ENCODE measurements at places on chromosomes 2 and 18. TPM values are rescaled to one million over a fixed set of nuclear protein-coding genes. Genes with fewer than 3 reads are reported as not detected.

Gene TANK
- 130 TPM for total RNA-seq

Gene GULP1
- 27.7 TPM for total RNA-seq

Gene POLR1A
- 55.3 TPM for total RNA-seq

Gene MYO3B
- under 0.01 TPM for total RNA-seq

Gene GRHL1
- 0.86 TPM for total RNA-seq

Data from thoracic aorta endothelial cell (primary cell).